ENCODE measurements at places on chromosomes 2 and 18.

DNA sequence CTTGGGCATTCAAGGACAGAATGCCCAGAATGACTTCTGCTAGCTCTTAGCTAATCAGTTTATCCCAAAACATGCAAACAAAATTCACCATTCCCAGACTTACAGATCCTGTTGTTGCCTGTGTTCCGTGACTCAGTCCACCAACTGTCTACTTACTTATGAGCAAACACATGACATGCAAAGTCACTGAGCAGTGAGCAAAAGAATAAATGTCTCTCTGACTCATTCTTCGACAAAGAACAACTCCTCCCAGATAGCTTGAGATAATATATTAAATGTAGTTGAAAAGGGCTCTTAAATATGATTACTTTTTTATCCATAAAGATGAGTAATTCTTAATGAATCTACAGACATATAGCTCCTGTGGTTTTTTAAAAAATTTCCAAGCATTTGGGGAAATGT lies 9.0 kb upstream of the CREG2 start:
- DNase-seq: no peak

- no peak for DNase-seq
Observed at GRCh38 chr2:240397542-240397916, 37.9 kb upstream of the GPC1 start.

DNA sequence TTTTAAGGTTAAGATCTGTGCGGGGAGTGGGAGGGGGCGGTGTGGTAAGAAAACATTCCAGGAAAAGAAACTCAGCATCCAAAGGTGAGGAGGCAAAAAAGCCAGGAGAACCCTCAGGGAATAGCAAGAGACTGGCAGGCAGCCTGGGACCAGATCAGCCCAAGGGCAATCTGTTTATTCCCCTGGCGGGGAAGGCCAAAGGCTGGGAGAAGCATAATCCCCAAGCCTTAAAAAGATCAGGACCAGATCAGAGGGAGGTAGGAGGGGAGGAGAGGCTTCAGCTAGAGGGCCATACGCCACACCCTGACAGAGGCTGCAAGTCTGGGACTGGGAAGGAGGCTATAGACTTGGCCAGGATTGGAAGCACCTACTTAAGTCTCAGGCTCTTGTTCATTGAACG lies 163.0 kb upstream of the PXDN start:
- DNase-seq: no peak

DNA sequence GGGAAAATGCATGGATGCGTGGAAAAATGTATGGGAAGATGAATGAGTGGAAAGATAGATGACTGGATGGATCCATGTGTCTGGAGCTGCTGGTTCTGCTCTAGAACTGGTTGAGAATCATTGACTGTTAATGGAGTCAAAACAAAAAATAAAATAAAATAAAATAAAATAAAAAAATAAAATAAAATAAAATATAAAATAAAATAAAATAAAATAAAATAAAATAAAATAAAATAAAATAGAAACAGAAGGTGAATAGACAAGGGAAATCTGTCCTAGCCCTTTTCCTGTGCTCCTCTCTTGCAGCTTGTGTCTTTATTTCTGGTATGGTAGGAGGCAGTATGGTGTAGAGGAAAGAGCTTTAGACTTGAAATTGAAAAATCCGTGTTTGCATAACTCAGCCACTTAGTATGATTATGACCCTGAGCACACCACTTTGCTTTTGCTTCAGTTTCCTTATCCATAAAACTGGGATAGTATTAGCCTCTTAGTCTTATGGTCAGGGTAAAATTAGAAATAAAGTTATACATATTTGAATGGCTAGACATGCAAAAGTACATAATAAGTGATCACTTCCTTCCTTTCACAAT lies 51.0 kb downstream of the PSD4 start:
- DNase-seq: no peak

GRCh38 chr2:38866773-38867443 lies 8.8 kb downstream of the DHX57 start:
- no peak for DNase-seq

DNA sequence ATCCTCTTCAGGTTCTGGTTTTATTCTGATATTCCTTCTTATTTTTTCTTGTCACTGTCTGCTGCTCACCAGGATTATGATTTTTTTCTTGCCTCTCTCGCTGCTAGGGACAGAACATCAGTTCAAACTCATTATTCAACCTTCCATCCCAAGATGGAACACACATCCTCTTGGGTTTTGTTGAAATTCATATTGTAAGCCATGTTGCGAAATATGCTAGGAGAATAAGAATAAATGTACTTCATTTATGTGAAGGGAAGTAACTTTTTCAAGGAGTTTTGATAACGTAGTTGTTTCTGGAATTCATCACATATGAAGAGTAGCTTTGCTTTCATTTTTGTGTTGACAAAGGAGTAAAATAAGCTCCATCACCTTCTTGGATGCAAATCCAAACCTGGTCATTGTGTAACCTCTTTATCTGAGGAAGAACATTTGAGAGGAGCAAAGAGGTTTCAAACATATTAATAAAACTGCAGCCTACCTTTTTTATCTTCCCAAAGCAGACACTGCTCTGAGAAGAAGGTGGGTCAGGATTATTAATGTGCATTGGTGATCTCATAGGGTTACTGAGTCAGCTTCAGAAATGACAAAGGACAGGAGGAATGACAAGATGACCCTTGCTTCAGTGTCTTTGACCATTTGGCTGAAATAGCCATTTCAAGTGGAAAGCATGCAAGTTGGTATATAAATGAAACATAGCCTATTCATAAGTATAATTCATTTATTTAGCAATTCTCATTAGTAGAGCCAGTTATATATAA lies 280.0 kb downstream of the GULP1 start:
- no peak for DNase-seq

GRCh38 chr2:132400169-132400900 lies 16.3 kb upstream of the GPR39 start:
- DNase-seq: no peak

GRCh38 chr2:49162151-49162550 lies 7.8 kb upstream of the FSHR start:
- no peak for DNase-seq

- DNase-seq: no peak
Observed at GRCh38 chr2:69995511-69995910, 34.1 kb upstream of the ASPRV1 start.

- DNase-seq: no peak
Observed at GRCh38 chr18:36634573-36635216, 194.1 kb downstream of the TPGS2 start.

DNA sequence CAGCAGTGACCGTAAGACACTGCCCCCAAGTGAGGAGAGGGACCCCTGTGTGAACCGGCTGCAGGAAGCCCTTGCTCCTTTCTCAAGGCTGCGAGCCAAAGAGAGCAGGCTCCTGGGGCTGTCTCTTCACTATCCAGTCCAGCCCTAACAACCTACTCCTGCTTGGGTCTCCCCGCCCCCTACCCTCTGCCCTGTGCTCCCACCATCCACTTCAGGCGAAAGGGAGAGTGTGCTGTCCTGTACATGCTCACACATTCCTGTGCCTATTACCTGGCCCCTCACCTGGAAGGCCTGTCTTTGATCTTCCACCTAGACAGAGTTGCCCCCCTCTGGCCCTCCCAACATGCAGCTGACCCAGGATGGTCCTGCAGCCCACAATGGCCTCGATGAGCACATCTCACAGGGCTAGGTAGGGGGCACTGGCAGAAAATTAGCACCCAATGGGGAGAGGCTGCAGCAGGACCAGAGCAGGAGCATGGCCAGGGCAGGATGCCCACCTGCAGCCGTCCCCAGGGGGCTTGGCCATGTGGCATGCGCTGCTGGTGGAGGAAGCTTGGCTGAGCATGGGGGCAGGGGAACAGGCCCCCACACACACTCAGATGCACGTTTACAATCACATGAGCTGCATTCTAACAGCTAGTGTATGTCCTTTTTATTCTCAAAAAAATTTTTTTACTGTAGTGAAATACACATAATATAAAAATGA lies 93.5 kb downstream of the POLR1A start:
- no peak for DNase-seq

- no peak for DNase-seq
Observed at GRCh38 chr18:6784046-6784445, 54.5 kb downstream of the ARHGAP28 start.

DNA sequence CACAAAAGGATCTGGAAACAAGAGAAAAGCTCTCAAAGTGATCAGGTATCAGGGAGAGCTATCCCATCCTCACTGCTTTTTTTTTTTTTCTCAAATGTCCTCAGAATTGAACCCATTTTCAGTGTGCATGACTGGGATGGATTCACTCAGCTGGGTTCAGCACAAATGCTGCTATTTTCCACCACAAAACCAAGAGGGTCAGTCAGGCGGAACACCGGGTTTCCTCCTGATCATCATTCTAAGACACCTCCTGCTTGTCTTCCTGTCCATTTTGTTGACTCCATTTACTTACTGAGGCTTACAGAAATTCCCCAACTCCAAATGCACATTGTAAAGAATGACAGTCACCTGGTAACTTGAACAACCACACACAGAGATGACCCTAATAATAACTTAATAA lies 39.9 kb downstream of the CYRIA start:
- no peak for DNase-seq

- no peak for DNase-seq
Observed at GRCh38 chr2:9392898-9393765, 30.2 kb downstream of the ITGB1BP1 start.

DNA sequence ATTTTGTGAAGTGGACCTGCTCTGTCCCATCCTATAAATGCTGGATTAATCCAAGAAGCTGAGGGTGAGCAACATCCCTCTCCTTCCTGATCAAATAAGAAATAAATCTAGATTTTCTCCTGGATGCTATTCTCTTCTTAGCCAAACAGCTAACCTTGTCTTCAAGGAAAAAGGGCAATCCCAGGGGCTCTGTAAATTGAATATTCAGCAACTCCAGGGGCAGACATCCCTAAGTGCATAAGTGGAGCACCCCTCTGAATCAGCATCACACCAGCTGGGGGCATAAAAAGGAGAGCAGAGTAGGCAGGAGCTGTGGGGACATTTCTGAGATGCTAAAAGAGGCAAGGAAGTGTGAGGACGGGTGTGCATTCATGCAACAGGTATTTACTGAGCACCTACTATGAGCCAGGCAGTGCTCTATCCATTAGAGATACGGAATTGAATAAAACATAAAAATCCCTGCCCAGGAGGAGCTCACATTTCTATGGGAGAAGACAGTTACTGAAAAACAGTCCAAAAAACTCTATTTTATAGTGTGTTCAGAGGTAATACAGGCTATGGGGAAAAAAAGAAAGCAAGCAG lies 2.8 kb upstream of the STEAP3 start:
- no peak for DNase-seq

DNA sequence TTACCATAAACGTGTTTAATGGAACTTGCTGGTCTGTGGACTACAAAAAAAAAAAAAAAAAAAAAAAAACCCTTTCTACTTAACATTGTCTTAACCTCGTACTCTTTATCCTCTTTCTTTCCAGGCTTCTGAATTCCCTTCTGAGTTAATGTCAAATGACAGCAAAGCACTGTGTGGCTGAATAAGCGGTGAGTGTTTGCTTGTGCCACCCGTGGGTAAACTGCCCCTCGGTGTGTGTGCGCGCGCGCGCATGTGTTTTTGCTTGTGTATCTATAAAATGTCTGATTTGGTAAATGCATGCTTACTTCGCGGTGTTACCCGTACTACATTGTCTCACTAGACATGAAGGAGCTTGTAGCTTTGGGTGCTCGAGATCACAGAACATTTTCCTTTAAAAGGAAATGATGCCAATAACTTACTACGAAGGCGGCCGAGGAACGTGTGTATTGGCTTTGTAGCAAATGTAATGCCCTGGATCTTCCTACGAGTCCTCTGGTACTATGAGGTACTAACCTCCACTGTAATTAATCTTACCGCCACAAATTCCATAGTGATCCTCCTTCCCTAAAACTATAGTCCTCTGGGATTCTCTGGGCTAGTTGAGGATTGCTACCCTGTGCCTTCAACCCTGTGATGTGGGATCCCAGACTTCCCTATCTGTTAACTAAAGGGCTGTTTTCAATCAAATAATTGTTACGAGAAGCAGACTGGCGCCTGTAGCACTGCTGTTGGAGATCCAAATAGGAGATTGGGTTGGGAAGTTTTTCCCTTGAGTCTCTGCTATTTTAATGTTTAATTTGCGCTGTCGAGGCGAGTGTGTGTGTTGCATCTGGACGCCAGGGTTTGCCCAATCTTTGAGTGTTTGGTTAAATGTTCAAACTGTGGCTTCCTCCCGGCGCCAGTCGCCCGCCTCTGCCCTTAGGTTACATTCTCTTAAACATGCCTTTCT lies 1.1 kb downstream of the ID2 start:
- DNase-seq: no peak

GRCh38 chr2:42575458-42576064 lies 7.1 kb downstream of the MTA3 start:
- DNase-seq: no peak

DNA sequence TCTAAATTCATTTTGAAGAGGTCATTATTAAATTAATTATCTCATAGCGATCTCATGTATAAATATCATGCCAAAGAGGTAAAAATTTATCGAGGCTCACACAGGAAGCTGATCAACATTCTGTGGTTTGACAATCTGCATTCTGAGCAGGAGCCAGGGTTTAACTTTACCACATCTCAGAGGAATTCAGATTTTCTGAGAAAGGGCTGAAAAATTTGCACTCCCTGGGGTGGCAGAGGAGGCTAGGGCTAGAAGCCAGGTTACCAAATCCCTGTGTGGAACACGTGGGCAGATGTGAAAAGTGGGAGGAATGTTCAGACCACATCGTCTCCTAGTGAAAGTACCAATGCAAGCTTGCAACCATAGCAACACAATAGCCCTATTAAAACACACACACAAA lies 63.5 kb upstream of the CTLA4 start:
- DNase-seq: no peak

DNA sequence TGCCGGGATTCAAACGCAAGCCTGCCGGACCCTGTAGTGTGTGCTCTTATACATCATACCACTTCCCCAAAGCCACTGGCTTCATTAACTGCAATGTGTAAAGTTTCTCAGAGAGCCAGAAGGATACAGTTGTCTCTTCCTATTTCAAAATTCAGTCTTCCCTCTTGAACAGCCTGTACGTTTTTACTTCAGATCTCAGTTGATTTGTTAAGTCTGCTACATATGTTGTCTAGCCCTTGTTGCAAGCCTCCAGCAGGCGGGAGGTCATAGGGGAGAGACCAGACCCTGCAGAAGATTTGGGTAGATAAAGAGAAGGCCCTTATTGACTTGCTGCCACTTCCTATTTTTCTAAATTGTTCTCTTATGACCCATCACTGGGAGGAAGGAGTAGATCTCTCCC lies 56.2 kb downstream of the ARHGEF33 start:
- no peak for DNase-seq

DNA sequence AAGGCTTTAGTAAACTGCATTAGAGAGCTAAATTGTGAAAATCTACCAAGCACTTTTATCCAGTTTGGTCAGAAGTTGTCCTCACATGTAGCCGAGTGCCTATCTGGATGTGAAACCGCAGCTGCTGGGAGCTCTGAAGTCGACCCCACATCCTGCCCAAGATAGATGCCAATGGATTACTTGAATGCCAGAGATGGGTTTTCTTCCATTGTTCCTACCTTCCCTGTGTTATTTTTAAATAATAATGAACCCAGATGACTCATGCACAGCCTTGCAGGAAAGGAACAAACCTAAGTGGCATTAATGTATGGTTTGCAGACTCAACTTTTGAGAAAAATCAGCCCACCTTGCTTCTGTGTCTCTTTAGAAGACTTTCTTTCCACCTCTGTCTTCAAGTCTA lies 408.5 kb downstream of the FBXO15 start:
- no peak for DNase-seq

GRCh38 chr2:144475569-144476275 lies 44.2 kb downstream of the ZEB2 start:
- no peak for DNase-seq

All from activated CD8-positive, alpha-beta memory T cell treated with anti-CD3 and anti-CD28 coated beads for 4 hours (primary cell).